ENCODE measurements at places on chromosomes 7 and 10.

DNA sequence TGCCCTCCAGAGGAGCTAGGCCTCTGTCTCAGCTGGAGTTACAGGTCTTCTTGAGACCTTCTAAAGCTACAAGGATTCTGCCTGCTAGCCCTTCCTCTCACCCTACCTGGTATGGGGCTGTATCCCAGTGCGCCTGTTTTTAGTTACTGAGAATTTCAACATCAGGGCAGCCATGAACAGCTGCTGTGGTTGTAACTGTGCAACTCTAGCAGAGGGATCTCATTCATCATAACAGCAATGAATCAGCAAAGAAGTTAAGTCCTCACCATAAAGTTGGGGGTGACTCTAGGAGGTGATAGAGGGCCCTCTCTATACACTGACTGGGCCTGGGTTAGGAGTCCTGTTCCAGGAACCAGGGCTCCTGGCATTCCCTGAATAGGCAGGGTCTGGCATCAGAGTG is 14.0 kb upstream of the CDH23 start:
- DNase-seq, result peak; percentile 53

GRCh38 chr7:35035511-35035961 is 1.7 kb downstream of the DPY19L1 start:
- peak; percentile 39 for DNase-seq

- no peak for DNase-seq
Observed at GRCh38 chr10:13247246-13247645, 13.1 kb upstream of the UCMA start.

GRCh38 chr7:92135052-92135889 is 994 bp upstream of the CYP51A1 start:
- DNase-seq, result peak; percentile 61

- no peak for DNase-seq
Observed at GRCh38 chr10:16741540-16741939, 75.7 kb downstream of the RSU1 start.

DNA sequence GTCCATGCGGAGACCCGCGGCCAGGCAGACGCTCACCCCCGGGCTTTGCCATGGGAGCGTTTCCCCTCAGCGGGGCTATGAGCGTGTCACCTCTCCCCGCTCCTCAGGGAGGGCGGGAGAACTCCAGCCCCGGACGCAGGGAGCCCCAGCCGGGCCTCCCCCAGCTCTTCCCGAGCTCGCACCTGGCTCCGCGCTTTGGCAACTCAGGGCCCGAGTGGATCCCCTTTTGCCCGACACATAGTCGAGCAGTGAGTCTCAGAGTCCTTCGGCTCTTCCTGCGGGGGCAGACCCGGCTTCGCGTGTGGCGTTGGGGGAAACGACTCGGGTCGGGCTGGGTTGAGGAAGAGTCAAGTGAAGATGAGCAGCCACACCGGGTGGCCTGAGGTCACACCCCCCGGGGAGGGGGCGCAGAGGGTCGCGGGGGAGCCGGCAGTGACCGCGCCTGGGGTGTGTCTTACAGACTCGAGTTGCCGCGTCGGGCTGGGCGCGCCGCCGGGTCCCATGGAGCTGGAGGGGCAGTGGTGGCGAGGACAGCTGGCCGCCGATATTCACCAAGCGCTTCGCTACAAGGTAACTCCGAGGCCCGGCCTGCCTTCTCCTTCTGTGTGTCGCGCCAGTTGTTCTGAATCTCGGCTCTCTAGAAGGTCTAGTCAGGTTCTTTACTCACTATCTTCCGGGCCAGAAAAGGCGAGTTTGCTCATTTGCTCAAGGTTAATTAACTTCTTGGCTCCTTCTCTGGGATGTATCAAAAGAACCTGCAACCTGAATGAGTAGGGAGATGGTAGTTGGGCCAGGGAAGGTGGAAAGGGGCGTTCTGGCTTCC is 721 bp downstream of the CCNJ start:
- DNase-seq, result peak; percentile 66

DNA sequence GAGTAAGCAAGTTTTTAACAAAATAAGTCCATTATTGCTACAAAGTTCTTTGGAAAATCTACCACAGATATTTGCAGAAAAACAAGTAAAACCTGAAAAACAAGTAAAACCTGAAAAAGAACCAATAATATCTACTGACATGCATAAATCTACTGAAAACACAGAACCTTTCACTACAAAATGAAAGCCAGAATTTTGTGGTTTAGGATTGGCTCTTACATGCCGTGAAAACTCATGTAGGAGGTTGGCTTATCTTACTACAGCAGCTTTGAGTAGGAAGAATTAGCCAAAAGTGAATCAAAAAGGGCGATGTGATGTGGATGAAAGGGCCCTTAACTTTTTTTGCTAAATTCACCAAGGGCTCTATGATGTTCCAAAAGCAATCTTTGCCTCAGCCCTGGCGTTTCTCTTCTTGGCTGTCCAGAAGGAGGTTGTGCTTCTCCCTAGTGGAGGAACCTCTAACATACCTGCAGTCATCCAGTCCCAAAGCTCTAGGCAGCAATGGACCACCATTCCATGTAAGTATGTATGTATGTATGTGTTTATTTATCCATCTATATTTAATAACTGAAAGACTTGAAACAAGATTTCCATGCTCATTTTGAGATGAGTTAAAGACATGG is 93.5 kb upstream of the ZNF804B start:
- DNase-seq, result peak; percentile 1

- no peak for DNase-seq
Observed at GRCh38 chr7:67917437-67917755, 920.8 kb downstream of the TYW1 start.

GRCh38 chr10:126207313-126207771 is 180.9 kb downstream of the ADAM12 start:
- no peak for DNase-seq

DNA sequence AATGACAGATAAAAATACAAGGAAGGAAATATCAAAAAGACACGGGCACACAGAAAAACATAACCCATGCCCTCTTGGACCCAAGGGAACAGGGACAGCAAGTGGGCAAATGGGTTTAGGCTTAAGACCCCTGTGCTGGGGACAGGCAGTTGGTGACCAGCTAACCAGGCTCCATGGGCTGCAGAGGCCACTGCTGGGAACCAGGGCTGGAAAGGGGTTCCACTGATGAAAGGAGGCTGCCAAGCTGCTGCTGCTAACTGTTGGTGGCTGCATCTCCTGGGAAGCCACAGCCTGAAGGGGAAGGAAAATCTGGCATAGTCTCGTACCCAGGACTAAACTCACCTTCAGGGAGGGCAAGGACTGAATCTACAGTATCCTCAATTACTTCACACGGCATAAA is 579.2 kb upstream of the MGMT start:
- DNase-seq, result no peak

DNA sequence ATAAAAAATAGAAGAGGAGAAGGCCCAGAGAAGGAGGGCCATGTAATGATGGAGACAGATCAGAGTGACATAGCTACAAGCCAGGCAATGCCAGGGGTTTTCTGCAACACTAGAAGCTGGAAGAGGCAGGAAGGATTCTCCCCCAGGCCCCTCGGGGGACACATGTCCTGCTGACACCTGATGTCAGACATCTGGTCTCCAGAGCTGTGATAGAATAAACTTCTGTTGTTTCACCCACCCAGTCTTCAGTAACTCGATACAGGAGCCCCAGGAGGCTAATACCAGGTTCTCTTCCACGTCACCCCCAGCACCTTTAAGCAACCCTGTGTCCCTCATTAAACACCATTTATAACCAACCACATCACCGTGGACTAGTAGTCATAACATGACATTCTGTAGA is 94.9 kb downstream of the TMEM130 start:
- DNase-seq, result no peak

GRCh38 chr7:28818996-28819395 is 139.1 kb downstream of the TRIL start:
- DNase-seq, result no peak

GRCh38 chr10:80187465-80188409 is 17.6 kb downstream of the ANXA11 start:
- peak; percentile 77 for DNase-seq

DNA sequence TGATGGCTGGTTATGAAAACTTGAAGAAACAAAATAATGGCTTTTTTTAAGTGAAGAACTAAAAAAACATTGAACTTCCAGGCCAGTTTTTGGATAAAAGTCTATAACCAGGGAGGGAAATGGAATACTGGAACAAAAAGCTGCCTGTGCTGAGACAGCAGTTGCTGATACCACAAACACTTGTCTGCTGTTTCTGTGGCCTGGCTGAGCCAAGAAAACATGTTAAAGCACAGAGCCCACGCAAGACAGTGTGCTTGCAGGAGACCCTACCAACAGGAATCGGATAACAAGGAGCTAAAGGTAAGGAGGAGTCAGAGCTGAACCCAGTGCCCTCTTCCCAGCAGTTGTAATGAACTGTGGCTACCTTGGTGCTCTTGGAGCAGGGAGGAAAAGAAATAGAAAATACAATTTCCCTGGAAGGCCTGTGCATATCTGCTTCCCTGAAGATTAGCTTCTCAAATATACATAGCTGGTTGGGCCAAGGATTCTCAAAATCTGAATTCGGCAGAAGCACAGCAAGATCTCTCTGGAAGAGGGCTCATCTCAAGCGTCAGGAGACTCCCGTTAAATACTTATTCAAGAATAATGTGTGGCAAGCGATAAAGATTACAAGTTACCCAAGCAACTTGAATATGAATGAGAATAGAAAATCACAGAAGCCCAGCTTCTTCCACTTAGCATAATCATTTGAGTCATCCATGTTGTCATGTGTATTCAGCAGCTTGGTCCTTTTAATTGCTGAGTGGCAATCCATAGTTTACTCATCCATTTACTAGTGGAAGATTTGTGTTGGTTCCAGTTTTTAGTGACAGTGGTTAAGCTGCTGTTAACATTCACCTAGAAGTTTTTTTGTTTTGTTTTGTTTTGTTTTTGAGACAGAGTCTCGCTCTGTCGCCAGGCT is 87.6 kb downstream of the NOD1 start:
- no peak for DNase-seq

GRCh38 chr10:84262190-84262956 is 17.5 kb downstream of the RGR start:
- DNase-seq, result no peak

DNA sequence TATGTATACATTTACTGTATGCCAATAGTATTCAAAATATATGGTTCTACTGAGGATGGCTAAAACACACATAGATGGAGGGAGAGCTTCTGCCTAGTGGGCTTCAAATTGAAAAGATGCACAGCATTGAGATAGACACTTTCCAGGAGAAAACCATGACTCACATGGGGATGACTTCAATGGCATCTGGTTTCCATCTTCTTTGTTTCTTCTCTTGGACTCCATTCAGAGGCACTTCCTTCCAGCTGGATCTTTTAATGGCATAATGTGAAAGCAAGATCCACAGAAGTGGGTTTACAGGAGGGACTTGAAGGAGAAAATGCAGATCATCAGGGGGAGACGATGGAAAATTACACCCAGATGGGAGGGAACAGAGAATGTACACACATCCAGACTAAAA is 84.9 kb downstream of the ZNF365 start:
- DNase-seq, result no peak

GRCh38 chr10:131929122-131929845 is 28.5 kb downstream of the PPP2R2D start:
- no peak for DNase-seq

GRCh38 chr10:83677795-83678194 is 461.5 kb upstream of the GHITM start:
- no peak for DNase-seq

DNA sequence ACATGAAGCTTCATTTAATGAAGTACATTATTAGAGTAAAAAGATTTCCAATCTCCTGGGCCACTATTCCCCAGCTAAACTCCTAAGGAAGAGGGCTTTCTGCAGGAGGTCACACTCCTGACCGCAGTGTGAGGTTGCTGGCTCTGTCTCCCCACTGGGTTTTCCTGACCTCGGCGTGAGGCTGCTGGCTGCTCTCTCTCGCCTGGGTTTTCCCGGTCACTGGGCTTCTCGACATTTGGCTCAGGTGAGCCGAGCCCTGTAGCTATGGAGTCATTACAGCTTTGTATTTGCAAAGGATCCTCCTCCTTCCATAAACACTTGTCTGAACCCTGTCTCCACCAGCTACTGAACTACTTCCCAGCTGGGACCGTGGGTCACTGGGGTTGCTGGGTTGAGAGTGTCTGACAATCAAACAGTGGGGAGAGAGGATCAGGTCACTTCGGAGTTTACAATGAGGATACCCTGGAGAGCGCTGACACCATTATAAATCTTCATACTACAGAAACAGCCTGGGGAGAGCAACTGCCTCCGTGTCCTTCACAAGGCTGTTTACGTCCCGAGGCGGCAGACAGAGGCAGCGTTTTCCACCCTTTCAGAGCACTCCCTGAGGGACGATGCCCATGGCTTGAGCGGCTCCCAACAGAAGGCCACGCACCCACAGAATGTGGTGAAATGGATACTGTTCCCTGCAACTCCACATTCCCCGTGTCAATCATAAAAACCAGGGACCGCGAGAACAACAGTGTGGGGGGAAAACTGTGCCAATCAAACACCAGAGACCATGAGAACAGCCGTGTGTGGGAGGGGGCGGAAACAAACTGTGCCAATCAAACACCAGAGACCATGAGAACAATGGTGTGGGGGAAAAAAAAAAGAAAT is 226.2 kb downstream of the ZMYND11 start:
- no peak for DNase-seq

DNA sequence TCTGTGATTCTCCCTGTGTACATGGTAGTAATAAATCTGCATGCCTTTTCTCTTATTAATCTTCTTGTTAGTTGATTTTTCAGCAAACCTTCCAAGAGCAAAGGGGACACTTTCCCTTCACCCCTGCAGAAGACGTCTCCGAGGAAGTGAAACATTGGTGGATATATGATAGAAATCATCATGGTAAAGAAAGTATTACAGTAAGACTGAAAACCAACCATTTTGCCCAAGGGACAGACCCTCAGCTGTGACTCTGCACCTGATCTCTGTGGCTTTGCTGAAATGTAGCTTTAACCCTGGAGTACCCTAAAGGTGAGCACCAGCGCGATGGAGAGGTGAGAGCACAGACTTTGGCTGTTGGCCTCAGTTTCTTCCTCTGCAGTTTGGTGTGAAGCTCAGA is 32.8 kb upstream of the MYO3A start:
- no peak for DNase-seq

DNA sequence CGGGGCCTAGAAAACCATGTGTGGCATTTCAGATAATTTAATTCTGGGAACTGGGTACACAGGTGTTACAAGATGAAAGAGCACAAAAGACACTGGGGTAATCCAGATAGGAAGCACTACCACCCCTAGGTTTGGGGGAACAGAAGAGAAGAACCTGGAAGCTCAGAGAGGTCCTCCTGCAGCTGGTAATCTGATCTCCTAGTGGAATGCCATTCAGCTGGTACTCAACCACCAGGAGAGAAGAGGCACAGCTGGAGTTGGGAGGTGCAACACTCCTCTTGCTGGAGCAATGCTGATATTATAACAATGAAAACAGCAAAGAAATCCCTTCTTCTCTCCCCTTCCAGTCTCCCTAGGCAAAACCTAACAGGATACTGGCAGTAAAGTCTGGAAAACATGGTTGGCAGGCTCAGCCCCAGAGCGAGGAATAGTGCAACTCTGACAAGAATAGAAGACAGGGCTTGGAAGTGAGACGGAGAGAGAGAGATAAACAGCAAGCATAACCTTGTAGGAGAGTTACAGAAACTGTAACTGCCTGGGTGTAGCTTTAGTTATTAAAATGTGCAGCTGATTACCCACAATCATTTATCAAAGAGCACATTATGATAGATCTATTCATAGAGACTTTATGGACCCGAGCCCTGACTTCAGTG is 35.0 kb downstream of the NRF1 start:
- no peak for DNase-seq
